ENCODE measurements at places on chromosomes 2 and 18.

- no peak for DNase-seq
These were observed 1005.7 kb upstream of the PIK3C3 start for GRCh38 chr18:40949114-40949950.

DNA sequence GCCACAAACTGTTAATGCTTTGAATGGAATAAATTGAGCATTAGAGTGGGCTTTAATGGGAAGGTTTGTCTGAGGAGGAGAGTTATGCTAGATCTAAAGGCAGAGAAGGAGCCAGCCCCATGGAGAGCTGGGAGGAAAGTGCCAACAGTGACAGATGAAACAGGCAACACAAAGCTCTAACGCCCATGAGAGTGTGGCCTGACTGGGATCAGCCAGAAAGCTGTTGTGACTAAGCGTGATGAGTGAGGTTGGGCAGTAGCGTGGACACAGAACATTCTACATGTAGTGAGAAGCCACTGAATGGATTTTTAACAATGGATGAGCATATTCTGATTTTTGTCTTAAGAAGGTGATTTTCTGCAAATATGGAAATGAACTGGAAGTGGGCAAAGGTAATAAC is 185.3 kb upstream of the SIX2 start:
- no peak for DNase-seq

- no peak for DNase-seq
These were observed 1.4 kb downstream of the IL36RN start for GRCh38 chr2:113060396-113060795.

DNA sequence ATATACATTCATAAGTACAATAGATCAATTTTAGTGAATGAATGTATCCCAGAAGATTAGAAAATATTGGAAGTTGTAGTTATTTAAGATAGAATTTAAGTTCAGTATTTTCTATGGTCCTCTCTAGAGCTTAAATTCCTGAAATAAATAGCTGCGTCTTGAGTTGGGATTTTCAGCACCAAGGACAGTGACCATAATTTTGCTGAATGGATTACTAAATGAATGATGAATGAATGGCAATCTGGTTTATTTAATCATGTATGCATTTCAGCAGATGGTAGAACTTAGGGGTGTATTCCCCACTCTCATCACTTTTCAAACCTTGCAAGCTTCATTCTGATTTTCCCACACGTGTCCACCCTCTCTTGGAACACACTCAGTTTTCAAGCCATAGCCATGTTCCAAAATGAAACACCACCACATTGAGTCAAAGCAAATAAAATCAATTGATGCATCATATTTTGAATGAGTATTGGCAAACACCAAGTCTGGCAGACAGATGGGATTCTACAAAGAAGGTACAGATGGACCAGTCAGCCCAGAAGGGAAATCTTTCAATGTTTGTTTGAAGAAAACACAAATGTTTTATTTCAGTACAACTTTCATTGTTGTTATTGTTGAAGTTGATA is 362.2 kb upstream of the NXPH2 start:
- no peak for DNase-seq

DNA sequence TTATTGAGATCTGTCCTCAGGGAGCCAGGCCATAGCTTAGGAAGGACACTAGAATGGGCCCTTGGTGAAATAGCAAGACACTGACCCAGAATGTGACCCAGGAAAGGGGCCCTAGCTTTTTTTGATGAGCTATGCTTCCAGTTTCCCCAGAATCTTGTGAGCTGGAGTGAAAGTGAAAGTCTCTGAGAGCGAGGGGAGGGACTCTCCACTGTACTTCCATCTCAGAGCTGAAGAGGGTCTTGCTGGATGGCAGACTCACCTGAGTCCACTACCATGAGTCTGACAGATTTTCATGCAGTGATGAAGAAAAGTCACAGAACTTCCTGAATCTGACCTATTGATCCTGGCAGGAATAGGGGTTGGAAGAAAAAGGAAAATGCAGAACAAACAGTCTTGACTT is 3.1 kb downstream of the ARHGAP25 start:
- no peak for DNase-seq

- DNase-seq = no peak
These were observed 118.9 kb upstream of the POU3F3 start for GRCh38 chr2:104734937-104735586.

GRCh38 chr2:215441560-215442400 is 5.9 kb upstream of the FN1 start:
- no peak for DNase-seq

DNA sequence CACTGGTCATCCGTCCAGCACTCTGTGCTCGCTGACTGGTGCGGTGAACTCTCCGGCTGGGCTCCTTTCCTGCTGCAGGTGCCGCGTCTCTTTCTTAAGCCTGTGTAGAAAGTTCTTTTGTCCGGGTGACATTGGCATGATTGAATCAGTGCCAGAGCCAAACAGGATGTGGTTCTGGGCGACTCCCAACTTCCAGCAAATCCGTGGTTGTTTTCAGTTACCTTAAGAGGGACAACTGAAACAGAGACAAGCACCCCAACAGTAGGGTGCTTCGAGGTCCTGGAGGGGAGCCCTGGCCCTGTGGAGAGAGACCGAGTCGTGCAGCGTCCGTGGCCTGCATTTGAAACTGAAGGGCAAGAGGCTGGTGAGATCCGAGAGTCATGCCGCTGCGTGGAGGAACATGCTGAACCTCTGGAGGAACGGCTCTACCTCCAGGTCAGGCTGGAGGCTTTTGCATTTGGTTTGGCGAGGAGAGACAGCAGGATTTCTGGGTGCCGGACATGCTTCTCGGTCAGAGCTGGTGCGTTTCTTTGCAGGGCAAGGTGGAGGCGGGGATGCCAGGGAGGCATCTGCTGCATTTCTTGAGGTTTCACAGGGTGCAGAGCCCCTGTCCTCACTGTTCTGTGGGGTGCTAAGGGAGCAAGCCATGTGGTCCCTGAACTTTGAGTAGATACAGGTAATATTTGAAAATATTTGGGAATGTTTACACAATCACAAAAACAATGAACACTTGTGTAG is 26.8 kb downstream of the SH3BP4 start:
- no peak for DNase-seq

- peak; percentile 51 for DNase-seq
These were observed 14.3 kb downstream of the SIX3 start for GRCh38 chr2:44955593-44956392.

All from T-cell (primary cell).